ENCODE measurements at places on chromosomes 4 and X. TPM values are rescaled to one million over a fixed set of nuclear protein-coding genes. Genes with fewer than 3 reads are reported as not detected.

GRCh38 chrX:54181202-54181953 is 1.7 kb downstream of the FAM120C start:
- peaks cover 44% of the 10 kb centered on the region for H3K36me3 ChIP-seq
- no peak for DNase-seq
- H3K27me3 ChIP-seq, result no peaks in the 10 kb centered on the region
- H3K4me1 ChIP-seq, result peaks cover 51% of the 10 kb centered on the region
- H3K27ac ChIP-seq, result peak overlapping the region; percentile 89

DNA sequence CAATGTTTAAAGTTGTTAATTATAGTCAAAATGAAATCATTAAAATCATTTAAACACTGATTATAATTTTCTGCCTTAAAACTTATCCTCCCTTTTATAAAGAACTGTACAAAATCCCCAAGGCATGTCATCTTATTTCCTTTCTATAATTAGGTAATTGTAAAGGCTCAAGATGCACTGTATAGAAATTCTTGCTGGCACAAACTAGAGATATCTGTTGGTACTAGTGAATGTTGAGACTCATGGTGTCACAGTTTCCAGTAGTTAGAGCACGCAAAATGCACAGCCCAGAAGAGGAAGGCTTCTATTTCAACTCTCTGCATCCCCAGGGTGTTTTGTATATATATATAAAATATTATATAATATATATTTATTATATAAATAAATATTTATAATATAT is 22.7 kb upstream of the PLA2G12A start:
- no peaks in the 10 kb centered on the region for H3K4me1 ChIP-seq
- no peak for DNase-seq
- no peak overlapping the region for H3K27ac ChIP-seq
- H3K36me3 ChIP-seq, result no peaks in the 10 kb centered on the region

DNA sequence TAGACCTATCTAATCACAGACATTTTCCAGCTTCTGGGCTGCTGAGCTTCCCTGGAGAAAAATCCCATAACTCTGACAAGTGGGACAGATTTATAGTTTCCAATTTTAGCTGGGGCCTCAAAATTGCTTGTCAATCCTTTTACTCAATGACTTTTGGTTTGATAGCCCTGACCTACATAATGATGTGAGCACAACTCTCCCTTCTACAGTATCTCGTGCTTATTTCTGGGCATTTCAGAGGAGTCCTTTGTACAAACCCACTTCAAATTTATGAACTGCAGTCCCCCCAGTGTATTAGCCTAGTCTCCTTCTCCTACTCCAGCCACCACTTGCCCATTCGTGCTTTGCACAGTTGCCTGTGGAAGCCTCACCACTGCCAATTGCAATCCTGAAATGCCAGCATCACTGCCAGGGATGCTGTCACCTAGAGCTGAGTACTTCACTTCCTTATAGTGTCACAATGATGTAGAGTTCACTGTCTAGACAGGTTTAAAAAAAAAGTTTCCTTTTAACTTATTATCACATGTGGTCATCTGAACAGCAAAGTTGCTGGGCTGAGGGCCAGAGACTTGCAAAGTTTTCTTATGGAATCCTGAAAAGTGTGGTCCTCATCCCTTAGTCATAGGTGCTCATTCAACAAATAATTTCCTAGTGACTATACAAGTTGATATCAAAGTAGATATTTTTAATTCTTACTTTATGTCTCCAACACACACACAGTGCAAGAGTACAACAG is 21.2 kb downstream of the TRAM1L1 start:
- no peaks in the 10 kb centered on the region for H3K36me3 ChIP-seq
- H3K27ac ChIP-seq, result no peak overlapping the region
- H3K27me3 ChIP-seq, result no peaks in the 10 kb centered on the region
- no peak overlapping the region for H3K4me3 ChIP-seq
- no peaks in the 10 kb centered on the region for H3K4me1 ChIP-seq

DNA sequence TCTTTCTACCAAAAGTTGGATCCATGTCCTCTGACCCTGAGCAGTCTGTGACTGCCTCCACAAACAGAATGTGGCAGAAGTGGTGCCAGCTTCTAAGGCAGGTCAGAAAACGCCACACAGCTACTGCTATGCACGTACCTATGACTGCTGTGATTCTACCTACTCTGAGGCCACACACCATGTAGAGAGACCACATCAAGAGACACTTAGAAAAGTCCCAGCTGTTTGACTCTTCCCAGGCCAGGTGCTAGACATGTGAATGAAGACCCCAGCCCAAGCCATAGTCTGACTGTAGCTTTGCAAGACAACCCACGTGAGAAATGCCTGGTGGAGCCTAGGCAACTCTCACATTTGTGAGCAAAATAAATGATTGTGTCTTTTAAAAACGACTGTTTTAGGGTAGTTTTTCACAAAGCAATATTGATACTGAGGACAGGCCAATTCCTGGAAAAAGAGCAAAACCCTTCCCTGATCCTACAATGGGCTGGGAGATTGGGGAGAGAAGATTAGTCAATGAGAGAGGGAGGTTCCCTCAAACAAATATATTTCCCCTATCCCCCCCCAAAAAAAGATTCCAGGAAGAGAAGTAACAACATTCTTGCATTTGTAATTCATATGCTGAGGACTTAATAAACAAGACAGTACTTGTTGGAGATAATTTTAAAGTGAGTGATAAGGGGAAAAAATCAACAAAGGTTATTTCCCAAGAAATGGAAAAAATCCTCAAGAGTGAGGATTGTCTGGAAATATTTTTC is 33.3 kb downstream of the FRYL start:
- H3K4me1 ChIP-seq, result peaks cover 75% of the 10 kb centered on the region
- peak overlapping the region; percentile 43 for H3K4me3 ChIP-seq
- peak; percentile 32 for DNase-seq
- H3K27me3 ChIP-seq, result no peaks in the 10 kb centered on the region
- H3K27ac ChIP-seq, result peak overlapping the region; percentile 70

DNA sequence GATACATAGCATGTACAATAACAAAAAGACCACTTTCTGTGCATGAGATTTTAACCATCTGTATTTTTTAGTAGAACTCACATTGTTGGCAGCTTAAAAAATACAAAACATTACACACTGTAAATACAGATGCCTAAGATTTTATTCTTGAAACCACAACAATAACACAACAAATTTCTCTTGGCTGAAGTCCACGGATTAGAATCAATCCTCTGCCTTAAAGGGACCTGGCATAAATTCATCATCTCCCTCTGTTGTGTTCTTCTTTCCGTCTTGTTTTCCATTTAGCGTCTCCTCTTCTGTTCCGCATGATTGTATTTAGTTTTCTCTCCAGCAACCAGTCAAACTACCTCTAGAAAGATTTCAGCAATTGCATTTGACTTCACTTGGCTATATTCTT is 231.0 kb downstream of the SPOCK3 start:
- no peak for DNase-seq
- H3K27ac ChIP-seq, result no peak overlapping the region
- no peak overlapping the region for H3K4me3 ChIP-seq
- no peaks in the 10 kb centered on the region for H3K4me1 ChIP-seq

GRCh38 chr4:23818097-23818885 is 71.6 kb downstream of the PPARGC1A start:
- H3K4me3 ChIP-seq, result no peak overlapping the region
- H3K27ac ChIP-seq, result no peak overlapping the region
- no peaks in the 10 kb centered on the region for H3K4me1 ChIP-seq
- H3K36me3 ChIP-seq, result no peaks in the 10 kb centered on the region

DNA sequence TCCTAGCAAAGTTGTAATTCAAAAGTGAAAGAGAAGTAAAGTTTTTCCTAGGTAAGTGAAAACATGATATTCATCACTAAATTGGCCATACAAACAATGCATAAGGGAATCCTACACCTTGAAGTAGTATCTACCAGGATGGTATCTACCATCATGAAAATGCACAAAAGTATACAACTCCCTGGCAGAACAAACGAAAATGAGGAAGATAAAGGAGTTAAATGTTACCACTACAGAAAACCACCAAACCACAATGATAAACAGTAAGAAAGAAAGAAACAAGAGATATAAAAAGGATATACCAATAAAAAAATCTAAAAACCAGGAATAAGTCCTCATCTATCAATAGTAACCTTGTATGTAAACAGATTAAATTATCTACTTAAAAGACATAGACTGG is 26.9 kb downstream of the GK2 start:
- no peaks in the 10 kb centered on the region for H3K36me3 ChIP-seq
- no peak for DNase-seq
- no peaks in the 10 kb centered on the region for H3K4me1 ChIP-seq
- no peaks in the 10 kb centered on the region for H3K27me3 ChIP-seq

GRCh38 chrX:1610166-1610565 is 4.7 kb upstream of the ASMT start:
- DNase-seq, result no peak
- no peaks in the 10 kb centered on the region for H3K4me1 ChIP-seq
- no peaks in the 10 kb centered on the region for H3K36me3 ChIP-seq
- H3K4me3 ChIP-seq, result no peak overlapping the region
- no peak overlapping the region for H3K27ac ChIP-seq

DNA sequence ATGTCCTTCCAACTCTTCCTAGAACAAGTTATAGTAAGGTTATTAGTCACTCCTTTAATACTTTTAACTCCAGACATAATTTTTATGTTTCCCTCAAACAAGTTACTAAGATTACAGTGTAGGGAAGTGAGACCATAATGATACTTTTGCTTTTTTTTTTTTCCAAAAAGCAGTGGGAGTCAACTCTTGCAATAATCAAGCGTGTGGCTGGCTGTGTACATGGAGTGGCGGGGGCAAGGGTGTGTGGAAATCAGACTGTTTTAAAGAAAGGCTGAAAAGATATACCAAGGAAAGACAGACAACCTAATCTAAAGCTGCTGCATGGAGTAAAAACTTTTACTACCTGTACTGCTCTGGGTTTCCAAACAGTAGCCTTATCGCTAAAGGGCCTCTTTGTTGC is 4.1 kb downstream of the NOA1 start:
- no peak overlapping the region for H3K4me3 ChIP-seq
- H3K36me3 ChIP-seq, result peaks cover 63% of the 10 kb centered on the region
- H3K27ac ChIP-seq, result peak overlapping the region; percentile 37
- DNase-seq, result no peak
- no peaks in the 10 kb centered on the region for H3K27me3 ChIP-seq

GRCh38 chr4:165175879-165176278 is 31.5 kb upstream of the KLHL2 start:
- H3K4me1 ChIP-seq, result no peaks in the 10 kb centered on the region
- no peak overlapping the region for H3K4me3 ChIP-seq

- H3K36me3 ChIP-seq, result no peaks in the 10 kb centered on the region
- DNase-seq, result no peak
- no peak within 1 kb of the TSS for H3K4me3 ChIP-seq
- no peak within 1 kb of the TSS for H3K27ac ChIP-seq
- H3K27me3 ChIP-seq, result peaks cover 6% of the 10 kb centered on the region
Observed at GRCh38 chr4:110475881-110476818, at the start of gene ENPEP. TSS of gene ENPEP (plus strand) at chr4:110476155. CDS start at chr4:110476415, 260 bp downstream.

The HERC5 gene
- 10.5 TPM for total RNA-seq

The NPY5R gene
- not detected for total RNA-seq

The AFM gene
- not detected for total RNA-seq

The CENPU gene
- total RNA-seq, result 53.4 TPM

The USP26 gene
- total RNA-seq, result not detected

The WAS gene
- total RNA-seq, result 81.6 TPM

The HTT-AS gene
- total RNA-seq, result not detected
